Stimulated activated CD4-positive, alpha-beta T cell treated with anti-CD3 and anti-CD28 coated beads, Interleukin-4, amount 100 ng/mL, for 4 hours (primary cell): ENCODE measurements at places on chromosomes 2 and 18.

- no peak for DNase-seq
These were observed 16.4 kb downstream of the FARP2 start for GRCh38 chr2:241372361-241372992.

- no peak for DNase-seq
These were observed 100.9 kb downstream of the ATP9B start for GRCh38 chr18:79169958-79170555.

DNA sequence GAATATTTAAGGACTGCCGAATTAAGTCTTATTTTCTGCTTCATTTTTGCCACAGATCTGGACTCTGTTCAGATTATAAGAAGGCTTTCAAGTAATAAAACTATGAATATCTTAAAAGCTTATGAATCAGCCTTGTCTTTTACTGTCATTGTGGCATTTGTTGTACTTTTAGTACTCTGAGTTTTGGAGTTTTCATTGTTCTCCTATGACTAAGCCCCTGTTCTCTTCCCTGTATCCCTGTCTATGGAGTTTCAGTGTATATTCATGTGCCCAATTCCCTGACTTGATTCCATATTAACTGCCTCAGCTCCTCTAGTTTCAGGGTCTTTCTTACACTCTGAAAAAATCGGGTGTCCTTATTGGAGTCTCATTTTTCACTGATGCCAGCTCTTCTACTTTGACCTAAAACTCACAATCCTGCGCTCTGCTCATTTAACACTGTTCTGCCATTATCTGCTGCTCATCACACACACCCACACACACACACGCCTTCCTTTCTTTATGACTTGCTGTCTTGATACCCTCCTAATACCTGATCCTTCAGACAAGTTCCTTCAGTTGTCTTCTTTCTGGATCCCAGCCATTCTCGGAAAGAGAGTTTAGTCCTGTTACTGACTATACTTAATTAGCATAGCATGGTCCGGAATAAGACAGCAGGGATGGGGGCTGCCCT, 511.8 kb downstream of the CPS1 start:
- no peak for DNase-seq

DNA sequence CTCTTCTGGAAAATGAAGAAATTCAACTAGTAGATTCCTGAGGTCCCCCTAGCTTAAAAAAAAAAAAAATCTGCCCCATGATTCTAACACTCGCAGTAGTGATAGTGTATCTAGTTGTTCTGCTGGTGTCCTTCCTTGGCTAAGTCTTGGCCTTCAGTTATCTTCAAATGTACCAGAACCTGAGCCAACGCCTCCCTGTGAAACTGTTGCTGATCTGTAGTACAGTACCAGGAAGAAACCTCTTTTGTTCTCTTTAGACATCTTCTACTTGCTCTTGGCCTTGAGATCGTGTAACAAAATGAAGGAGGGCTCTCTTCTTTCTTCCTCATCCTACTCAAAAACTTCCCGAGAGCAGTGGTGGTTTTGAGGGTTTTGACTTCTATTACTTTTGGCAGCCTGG, 31.0 kb downstream of the PLEK start:
- no peak for DNase-seq

GRCh38 chr2:105220604-105221003, 20.9 kb upstream of the GPR45 start:
- DNase-seq: no peak

GRCh38 chr2:232689152-232689910, 7.8 kb upstream of the GIGYF2 start:
- DNase-seq: no peak

- DNase-seq: no peak
These were observed 38.8 kb upstream of the METTL21A start for GRCh38 chr2:207663870-207664545.

GRCh38 chr2:32745191-32745590, 117.3 kb downstream of the TTC27 start:
- no peak for DNase-seq

DNA sequence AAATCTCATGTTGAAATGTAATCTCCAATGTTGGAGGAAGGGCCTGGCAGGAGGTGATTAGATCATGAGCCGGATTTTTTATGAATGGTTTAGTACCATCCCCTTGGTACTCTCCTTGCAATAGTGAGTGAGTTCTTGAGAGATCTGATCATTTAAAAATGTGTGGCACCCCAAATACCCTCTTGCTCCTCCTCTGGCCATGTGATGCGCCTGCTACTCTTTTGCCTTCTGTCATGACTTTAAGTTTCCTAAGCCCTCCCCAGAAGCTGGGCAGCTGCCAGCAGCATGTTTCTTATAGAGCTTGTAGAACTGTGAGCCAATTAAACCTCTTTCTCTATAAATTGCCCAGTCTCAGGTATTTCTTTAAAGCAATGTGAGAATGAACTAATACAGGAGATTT, 72.6 kb upstream of the FIGN start:
- no peak for DNase-seq
